ENCODE measurements at places on chromosomes 4 and X.
A peak's percentile ranks its signal among the peaks of the same experiment; 100 is the strongest.

DNA sequence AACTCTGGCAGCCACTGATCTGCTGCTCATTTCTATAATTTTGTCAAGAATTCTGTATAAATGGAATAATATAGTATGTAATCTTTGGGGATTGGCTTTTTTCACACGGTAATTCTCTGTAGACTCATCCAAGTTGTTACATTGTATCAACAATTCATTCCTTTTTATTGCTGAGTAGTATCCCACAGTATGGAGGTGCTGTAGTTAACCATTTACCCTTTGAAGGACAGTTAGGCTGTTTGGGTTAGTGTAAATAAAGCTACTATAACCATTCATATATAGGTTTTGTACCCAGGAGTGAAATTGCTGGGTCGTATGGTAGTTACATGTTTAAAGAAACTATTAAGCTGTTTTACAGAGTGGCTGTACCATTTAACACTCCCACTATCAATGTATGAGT is 157.0 kb upstream of the NDP start:
- DNase-seq = no peak

GRCh38 chr4:147044241-147044640 is 98.6 kb upstream of the TTC29 start:
- no peak for DNase-seq

DNA sequence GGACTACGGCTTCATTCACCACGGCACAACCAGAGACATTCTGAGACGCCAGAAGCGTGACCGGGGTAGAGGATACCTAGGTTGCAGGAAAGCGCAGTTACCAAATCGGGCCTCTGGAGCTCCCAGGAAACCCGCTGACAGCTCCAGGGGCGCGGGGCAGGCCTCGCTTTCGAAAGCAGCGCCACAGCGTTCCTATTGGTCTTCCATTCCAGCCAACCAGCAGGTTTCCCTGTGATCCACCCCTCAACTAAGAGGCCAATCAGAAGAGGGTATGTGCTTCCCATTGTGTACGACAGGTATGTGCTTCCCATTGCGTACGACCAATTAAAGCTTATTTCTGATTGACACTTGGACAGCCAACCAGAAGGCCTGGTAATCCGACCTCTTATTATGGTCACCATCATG is 14.9 kb downstream of the SNX12 start:
- DNase-seq = no peak

DNA sequence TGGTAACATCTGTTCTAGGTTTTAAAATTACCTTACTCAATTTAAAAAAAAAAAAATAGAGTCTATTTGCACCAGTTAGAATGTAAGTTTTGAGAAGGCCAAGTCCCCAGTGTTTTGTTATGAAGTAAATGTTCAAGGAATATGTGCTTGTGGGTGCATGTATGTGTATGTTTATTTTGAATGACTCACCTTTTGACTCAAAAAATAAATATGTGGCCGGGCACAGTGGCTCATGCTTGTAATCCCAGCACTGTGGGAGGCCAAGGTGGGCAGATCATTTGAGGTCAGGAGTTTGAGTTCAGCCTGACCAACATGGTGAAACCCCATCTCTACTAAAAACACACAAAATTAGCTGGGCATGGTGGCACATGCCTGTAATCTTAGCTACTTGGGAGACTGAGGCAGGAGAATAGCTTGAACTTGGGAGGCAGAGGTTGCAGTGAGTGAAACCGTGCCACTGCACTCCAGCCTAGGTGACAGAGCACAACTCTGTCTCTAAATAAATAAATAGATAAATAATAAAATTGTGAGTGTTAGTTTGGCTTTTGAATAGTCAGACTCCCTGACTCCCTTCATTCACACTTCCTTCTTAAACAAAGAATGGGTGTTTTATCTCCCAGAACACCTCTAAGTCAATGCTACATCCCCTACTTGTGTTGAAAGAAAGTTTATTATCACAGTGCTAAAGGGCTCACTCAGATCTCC is 511.3 kb upstream of the PCDH7 start:
- DNase-seq = no peak

- DNase-seq = no peak
Measured at GRCh38 chr4:79865201-79865597, 207.8 kb downstream of the ANTXR2 start.

GRCh38 chr4:110165382-110166286 is 32.8 kb downstream of the ELOVL6 start:
- DNase-seq = peak; percentile 35

- no peak for DNase-seq
Measured at GRCh38 chr4:127210893-127211649, 421.7 kb upstream of the INTU start.

- no peak for DNase-seq
Measured at GRCh38 chrX:49291615-49292337, 11.7 kb upstream of the GAGE10 start.

DNA sequence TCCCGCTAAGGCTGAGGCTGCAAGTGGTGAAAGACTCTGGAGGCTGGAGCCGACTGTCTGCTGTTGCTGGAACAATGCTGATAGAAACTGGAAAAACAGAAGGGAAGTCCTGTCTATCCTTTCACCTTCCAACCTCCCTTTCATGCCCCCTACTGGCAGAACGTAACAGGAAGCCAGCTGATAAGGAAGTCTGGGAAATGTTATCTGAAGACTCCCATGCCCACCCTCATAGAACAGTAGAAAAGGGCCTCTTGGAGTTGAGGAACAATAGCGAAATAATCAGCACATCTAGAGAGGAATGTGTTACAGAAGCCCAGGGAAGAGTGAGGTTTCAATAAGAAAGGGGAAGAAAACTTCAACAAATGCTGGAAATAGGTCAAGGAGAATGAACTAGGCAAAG is 117.1 kb upstream of the DKK2 start:
- no peak for DNase-seq

DNA sequence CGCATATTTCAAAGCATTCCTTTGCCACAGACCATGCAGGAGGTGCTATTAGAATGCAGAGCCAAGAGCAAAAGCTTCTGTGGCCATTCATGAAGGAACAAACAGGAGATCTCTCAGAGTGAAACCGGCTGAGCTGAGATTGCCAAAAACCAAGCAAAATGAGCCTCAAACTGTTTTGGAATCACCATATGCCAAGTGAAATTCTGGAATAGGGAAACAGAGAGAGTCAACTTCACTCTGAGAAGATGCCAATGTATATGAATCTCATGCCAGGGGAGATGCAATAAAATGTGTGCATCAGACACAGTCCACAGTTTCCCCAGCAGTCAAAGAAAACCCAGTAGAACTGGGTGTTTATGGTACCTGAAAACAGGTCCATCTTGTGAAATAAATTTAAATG is 42.3 kb downstream of the SRPX start:
- DNase-seq = no peak

DNA sequence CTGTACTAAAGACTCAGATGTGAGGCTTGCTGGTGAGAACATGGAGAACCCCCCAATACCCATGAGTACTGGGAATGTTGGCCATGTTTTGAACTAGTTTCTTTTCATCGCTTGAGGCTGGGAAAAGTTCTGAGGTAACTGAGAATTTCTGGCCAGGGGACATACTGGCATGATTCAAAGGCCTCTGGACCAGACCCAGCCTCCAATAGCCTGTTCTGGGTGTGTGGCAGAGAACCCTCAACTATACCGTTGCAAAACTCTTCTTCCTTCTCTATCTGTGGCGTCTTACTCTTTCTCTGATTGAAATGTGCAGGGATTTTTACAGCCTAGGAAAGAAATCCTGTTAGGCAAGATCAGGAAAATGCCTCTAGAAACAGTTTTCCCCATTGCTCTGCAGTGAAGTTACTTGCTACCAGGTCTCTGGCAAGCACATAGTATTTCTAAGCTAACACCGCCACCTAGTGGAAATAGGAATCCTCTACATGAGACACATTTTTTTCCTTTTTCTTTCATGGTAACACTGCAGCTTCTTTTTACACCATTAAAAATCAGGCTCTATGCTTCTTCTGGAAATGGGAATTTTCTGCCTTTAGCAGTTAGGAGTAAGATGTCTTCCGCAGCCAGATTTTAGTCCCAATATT is 170.7 kb upstream of the ZCCHC13 start:
- DNase-seq = no peak

- no peak for DNase-seq
Measured at GRCh38 chrX:102338162-102338561, 91.2 kb downstream of the NXF2 start.

GRCh38 chr4:176533159-176533558 is 213.4 kb downstream of the SPCS3 start:
- no peak for DNase-seq

DNA sequence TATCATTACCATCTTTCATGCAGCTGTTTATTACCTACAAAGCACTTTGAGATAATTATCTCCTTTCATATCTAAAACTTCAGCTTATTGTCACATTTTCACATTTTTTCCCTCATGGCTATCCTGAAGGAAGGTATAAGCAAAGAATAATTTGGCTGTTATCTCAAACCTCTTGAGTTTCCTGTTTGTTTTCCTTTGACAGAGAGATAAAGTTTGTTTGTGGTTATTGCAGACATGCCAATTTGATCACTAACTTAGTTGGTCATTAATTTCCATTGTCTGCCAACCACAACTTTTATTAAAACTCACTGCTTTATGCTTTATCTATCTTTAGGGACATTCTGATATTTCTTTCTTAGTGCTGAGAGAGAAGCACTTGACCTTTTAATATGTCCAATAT is 89.8 kb upstream of the SPANXB1 start:
- DNase-seq = no peak

DNA sequence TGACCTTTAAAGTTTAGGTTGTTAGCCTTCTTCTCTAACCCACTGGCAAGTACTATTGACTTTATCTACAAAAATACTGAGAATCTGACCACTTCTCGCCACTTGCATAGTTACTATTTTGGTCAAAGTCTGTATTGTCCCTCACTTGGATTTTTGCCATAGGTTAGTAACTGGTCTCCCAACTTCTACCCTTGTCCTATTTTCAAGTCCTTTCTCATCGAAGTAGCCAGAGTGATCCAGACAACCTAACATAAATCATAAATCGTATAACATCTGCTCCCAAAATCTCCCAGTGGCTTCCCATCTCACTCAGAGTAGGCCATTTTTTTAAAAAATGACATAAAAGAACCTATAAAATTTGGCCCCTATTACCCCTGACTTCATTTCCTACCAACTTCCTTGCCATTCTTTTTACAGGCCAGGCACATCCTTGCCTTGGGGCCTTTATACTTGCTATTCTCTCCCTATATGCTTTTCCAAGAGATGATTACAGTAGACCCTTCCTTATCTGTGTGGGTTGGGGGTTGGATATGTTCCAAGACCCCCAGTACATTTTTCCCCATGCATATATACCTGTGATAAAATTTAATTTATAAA is 29.0 kb downstream of the WDFY3 start:
- no peak for DNase-seq

DNA sequence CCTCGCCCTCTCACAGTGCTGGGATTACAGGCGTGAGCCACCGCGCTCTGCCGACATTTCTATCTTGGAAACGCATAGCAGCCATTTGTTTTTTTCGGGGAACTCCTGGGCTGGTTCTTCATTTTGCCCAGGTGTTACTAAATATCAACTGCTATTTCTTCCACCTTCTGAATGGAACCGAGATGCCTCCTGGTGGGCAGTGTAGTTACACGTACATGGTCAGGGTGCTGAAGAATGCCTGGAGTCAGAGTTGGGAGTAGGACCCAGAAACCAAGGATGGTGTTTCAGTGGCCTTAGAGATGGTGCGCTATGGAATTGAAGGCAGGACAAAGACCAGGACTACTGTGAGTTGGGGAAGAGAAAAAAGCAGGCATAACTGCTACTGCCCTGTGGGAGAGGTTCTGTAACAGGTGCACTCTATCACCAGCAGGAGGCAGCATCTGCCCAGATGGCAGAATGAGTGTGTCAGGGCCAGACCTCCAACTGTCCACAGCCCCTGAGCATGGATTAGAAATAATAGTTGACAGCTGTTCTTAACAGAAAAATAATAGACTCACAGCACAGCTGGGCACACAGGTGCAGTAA is 81.7 kb downstream of the ZC4H2 start:
- no peak for DNase-seq

DNA sequence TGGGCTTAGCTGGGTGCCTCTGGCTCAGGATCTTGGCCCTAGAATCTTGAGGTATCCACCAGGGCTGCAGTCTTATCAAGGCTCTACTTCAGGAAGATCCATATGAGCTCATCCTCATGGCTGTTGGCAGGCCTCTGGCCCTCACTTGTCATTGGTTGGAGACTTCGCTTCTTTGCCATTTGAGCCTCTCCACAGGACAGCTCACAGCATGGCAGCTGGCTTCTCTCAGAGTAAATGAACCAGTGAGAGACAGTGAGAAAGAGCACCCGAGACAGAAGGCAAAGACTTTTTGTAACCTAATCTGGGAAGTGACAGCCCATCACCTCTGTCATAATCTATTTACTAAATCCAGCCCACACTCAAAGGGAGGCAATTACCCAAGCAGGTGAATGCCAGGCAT is 236.8 kb downstream of the GPAT3 start:
- no peak for DNase-seq

DNA sequence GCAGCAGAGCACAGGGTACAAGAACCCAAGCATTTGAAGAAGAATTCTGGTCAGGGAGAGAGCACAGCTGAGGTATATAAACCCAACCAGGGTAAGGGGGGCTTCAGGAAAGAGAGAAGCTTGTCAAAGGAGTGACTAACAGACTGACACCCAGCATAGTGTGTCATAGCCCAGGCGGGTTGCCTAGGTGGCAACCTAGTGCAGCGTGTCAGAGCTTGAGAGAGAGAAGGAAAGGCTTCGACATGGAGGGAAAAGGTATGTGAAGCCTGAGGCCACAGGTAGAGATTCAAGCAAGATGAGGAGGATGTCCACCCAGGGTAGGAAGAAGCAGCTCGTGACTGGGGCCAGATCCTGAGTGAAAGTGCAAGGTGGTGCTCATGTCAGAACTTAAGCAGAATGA is 8.5 kb upstream of the ANTXR2 start:
- peak; percentile 1 for DNase-seq

DNA sequence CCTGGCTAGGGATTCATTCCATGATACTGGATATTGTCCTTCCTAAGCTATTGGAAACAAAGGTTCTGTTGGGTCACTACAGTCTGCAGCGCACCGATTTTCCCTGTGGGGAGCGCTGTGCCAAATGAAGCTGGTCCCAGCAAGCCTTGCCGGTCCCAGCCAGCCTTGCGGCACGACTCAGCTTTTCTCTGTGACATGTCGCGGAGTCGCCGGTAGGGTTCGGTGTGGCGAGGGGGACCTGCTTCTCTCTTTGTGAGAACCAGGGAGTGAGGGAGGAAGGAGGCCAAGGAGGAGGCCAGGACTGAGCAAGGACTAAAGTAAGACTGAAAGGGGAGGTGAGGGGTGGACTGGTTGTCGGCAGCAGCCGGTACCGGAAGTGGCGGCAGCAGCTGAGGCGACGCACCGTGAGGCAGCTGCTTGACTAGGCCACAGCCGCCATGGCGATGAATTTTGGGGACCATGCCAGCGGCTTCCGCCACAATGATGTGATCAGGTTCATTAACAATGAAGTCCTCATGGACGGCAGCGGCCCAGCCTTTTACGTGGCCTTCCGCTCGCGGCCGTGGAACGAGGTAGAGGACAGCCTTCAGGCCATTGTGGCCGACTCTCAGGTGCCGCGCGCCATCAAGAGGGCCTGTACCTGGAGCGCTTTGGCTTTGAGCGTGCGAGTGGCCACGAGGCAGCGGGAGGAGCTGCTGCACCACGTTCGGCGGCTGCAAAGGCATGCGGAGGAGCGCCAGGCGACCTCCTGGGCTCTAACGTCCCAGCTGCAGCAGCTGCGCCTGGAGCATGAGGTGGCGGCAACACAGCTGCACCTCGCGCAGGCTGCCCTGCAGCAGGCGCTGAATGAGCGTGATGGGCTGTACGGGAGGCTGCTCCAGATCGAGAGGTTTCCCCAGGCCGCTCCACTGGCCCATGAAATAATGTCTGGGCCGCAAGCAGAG is at the start of gene TEX13D:
TEX13D (plus strand) TSS at position 180 of the 944 bp plus-strand sequence; CDS start at position 438, 258 bp downstream.
- DNase-seq = no peak
